HEK293T (cell line): ENCODE measurements at places on chromosomes 2 and 18.

GRCh38 chr2:226413498-226414130 is 386.0 kb downstream of the IRS1 start:
- DNase-seq = no peak

DNA sequence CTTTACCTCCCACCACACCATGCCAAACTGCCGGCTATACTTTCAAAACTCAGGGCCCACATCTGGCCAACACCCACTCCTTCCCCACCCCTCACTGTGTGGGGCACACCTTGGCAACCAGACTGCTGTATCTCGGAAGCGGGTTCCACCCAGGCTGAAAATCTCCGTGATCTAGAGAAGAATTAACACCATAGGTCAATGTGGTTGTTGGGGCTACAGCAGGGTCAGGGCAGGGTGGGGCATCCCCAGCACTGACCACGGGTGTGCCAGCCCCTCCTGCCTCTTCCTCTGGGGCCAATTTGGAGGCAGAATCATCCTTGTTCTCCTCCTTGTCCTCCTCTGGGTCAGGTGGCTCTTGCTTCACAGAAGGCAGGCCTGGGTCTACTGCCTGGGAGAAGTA is 6.3 kb upstream of the CFAP53 start:
- no peak for DNase-seq

GRCh38 chr2:112129060-112129459 is 9.1 kb upstream of the FBLN7 start:
- no peak for DNase-seq

- DNase-seq = no peak
Observed at GRCh38 chr2:174688079-174688478, 76.2 kb downstream of the CHRNA1 start.

GRCh38 chr2:191363267-191363666 is 118.1 kb downstream of the MYO1B start:
- no peak for DNase-seq

DNA sequence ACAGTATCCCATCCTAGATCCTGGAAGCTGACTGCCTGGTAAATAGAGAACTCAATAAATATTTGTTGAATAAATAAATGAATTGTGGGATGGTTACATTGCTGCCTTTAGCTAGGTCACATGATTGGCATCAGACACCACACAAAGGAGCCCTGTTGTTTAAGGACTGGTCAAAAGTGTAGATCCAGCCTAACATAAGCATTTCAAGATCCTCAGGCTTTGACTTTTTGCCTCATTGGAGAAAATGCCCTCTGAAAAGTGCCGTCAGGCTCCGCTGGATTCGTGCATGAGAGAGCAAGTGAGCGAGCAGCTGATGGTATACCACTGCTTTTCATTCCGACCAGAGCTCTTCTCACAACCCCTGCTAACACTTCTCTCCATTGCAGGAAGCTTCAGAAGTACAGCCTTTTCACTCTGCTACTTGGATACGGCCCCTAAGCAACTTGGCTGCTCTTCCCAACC is 1.3 kb upstream of the ZNF24 start:
- DNase-seq = peak; percentile 33

- no peak for DNase-seq
Observed at GRCh38 chr2:190533968-190534309, 583 bp downstream of the NEMP2 start.

DNA sequence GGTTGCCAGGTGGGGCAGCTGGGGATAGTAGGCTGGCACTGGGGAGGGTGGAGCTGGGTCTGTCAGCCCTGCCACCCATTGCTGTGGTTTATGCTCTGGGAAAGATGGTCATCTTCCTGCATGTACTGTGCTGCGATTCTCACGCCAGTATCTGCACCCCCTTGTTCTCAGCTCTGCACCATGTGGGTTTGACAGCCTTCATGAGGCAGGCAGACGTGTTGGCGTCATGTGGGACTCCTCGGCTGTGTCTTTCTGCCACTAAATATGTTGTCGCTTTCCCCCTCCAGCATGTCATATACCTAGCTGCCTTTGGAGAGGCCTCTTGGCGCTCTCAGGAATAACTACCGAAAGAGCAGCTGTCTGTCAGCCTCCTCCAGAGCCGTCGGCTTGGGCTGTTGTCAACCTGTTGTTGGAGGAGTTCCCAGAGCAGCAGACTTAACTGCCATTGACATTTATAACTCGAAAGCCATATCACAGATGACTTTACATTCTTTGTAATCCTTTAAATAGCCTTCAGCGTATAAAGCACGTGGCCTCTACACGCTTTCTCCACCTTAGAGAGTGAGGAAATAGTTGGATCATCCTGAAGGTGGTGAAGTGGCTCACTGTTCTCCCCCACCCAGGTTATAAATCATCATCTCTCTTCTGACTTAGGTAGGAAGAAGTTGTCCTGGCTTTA is 80.4 kb upstream of the MGAT5 start:
- DNase-seq = no peak

GRCh38 chr2:71905205-71905604 is 242.5 kb downstream of the CYP26B1 start:
- no peak for DNase-seq

DNA sequence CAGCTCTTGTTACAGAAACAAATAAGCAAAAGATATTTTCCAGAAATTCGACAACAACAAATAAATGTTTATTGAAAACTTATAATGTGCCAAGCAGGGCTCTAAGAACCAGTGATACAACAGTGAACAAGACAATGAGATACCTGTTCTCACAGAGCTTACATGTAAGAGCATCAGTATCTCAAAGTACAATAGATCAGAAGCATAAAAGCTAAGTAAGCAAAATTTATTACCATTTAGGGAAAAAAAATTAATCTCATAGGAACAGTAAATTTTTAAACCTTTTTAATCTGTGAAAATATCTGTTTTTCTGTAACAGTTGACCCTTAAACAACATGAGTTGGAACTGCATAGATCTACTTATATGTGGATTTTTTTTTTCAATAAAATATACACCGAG is 20.9 kb downstream of the ROCK1 start:
- no peak for DNase-seq

GRCh38 chr18:32438173-32438572 is 32.5 kb downstream of the GAREM1 start:
- DNase-seq = no peak

GRCh38 chr2:202017940-202018339 is 15.7 kb upstream of the FZD7 start:
- DNase-seq = no peak

DNA sequence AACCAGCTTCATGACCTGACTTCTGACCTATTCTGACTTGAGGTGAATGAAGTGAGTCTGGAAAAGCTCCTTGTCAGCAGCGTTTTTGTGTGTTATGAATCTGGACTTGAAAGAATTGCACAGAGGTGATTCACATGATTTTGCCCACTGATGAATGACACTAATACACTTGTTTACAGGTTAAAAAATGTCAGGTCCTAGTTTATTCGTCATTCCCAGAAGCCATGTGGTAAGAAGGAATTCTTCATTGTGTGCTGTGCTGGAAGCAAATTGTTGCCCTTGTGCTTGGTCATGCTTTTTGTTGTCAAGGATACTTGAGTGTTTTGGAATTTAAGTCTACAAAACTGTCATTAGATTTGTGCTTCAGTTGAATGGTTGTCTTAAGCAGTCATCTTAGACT is 15.5 kb downstream of the SEC11C start:
- no peak for DNase-seq
